ENCODE measurements at places on chromosomes 7 and 10.

DNA sequence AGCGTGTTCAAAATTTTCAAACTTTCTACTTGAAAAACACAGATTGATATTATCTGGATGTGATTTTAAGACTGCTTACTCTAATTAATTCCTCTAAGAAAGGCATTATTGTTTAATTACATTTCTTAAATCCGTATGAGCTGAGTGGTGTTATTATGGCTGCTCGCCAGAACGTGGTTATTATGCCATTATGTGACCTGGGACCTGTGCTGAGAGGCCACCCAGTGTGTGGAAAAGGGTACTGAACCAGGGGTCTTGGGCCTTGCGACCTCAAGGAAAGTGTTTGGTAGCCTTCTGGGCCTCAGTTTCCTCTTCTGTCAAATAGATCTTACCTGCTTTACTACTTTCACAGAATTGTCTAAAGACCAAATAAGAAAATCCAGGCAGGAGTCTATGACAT lies 15.4 kb downstream of the LGI1 start:
- DNase-seq, result no peak

DNA sequence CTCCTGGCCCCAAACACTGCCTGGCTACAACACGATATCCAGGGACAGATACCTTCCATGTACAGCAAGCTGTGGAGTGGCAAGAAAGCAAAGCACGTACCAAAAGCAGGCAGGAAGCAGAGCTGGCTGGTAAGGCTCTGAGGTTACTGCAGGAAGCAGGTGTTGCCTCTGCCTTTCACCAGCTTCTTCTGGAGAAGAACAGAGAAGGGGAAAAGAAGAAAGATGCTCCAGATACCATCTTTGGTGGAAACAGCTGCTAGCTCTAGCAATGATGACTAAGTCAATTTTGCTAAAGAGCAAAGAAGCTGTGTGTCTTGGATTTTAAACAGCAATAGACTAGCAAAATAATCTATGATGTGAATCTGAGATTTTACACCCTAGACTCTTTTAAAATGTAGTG lies 34.9 kb upstream of the PRSS1 start:
- DNase-seq, result no peak

DNA sequence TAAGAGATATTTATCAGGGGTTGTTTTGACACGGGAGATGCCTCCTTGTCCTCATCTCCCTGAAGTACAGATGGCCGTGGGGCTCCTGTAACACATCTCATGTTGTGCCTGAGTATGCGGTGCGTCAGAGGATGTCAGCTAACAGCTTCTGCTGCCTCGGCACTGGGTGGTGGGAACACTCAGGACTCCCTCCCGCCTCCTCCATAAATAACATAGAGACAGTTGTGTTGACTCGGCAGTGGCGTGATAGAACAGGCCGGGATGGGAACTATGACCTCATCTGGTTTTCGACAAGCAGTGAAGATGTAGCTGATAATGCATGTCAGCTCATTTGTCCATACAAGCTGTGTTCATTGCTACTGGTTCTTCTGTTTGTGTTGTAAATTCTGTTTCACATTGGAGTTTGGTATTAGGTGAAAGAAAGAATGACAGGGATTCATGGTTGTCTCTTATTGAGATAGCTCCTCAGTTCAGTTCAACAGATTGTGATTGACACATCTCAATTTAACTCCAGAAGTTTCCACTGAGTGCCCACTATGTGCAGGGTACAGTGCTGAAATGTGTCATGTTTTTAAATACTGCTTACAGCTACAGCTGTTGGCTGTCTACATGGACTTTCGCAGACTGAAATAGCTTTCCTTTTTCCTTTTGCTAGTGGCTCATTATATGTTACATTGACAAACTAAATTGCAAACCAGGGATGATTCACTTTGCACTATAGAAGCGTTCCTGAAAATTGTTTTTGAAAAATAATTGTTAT lies 87.4 kb downstream of the CHN2 start:
- no peak for DNase-seq

DNA sequence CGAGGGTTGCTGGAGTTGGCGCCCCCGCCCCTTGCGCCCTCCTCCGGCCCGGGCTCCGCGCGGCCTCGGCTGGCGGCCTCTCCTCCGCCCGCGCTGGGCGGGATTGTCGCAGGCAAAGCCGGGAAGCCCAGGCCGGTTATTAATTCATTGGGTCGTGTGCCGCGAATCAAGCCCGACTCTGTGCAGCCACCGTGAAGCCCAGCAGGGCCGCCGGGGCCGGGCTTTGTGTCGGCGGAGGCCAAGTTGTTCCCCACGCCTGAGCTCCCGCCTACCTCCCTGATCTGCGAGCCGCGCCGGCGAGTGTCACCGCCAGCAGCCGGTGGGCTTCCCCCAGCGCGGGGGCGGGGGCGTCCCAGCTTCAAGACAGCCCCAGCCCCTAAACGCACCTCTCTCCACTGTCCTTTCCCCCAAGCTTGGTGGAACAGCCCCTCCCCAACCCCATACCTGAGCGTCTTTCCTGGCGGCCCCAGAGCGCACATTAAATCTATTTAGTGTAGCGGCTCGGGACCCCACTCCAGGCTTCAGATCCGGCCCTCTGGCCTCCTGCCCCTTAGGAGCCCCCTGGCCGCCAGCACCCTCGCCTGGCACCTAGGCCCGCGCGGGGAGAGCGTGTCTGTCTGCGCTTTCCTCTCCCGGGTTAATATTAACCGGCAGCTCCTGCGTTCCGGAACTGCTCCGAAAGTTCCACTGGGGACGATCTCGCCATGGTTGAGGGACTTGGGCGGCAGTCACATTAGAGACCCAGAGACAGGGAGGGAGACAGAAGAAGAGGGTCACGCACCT lies 3.5 kb downstream of the SHH start:
- DNase-seq, result no peak

- DNase-seq, result no peak
These were observed 292.0 kb upstream of the FZD8 start for GRCh38 chr10:35933940-35934641.

DNA sequence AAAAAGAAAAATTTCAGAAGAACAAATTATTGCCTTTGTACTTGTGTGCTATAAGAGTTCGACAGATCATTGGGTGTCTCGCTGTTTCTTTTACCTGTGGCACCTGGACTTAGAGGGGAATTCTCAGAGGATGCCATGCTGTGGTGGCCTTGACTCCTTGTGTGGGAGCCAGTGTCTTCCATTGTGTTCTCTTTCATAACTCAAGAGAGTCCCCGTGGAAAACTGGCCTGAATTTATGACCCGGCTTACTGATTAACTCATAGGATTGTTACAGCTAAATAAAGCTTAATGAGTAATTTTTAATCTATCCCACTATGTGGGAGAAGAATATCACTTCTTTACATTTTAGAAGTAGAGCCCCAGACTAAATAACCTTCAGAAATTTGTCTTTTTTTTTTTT lies 54.5 kb downstream of the UBE3C start:
- no peak for DNase-seq

- no peak for DNase-seq
These were observed 145.6 kb downstream of the ZNF248 start for GRCh38 chr10:37711617-37712488.

DNA sequence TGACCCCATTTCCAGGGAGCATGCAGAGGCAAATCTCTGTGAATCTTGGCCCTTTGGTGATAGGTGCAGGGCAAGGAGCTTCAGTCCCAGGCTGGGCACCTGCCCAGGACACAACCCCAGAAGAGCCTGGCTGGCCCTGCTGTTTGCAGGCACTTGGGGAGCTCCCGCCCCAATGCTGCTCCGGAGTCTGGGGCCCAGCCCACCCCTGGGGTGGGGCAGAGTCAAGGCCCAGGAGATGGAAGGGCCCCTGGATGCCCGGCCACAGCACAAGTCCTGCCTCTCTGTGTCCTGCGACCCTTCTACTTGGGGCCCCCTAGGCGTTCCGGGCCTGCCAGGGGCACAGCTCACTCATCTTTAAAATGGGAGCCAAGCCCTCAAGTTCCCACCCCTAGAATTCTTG lies 24.7 kb downstream of the PDGFA start:
- DNase-seq, result no peak

GRCh38 chr7:108002726-108003598 lies at the start of gene LAMB1:
Gene LAMB1, minus strand, starts transcription at chr7:108003161. Its CDS starts 276 bp downstream, at chr7:108002885.
- no peak for DNase-seq

GRCh38 chr10:12892924-12893323 lies 108.6 kb downstream of the CCDC3 start:
- DNase-seq, result no peak

GRCh38 chr10:20984662-20985061 lies 87.6 kb upstream of the NEBL start:
- no peak for DNase-seq

GRCh38 chr10:32379318-32379949 lies 32.5 kb upstream of the EPC1 start:
- no peak for DNase-seq

- DNase-seq, result no peak
These were observed 47.0 kb upstream of the ZNF107 start for GRCh38 chr7:64618785-64619456.

DNA sequence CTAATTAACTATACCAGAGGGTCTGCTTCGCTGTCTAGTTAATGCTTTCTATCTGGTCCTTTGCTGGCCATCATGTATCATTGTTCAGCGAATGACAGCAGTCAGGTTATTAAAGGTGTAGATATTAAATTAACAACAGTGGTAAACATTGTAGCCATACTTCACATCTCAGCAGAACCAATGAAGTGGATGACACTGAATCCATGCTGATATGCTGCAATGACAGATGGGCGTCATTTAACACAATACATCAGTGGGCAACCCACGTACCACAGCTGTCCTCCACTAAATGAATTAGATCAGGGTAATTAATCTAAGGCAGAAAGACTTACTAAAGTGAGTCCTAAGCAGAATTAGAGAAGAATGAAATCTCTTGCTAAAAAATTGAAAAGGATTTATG lies 767.2 kb downstream of the NXPH1 start:
- DNase-seq, result no peak

GRCh38 chr7:130595986-130596385 lies 72.6 kb downstream of the COPG2 start:
- DNase-seq, result no peak

- no peak for DNase-seq
These were observed 160.6 kb downstream of the ST7 start for GRCh38 chr7:117113871-117114270.

- DNase-seq, result no peak
These were observed 43.8 kb upstream of the SEMA3D start for GRCh38 chr7:85230623-85231022.

DNA sequence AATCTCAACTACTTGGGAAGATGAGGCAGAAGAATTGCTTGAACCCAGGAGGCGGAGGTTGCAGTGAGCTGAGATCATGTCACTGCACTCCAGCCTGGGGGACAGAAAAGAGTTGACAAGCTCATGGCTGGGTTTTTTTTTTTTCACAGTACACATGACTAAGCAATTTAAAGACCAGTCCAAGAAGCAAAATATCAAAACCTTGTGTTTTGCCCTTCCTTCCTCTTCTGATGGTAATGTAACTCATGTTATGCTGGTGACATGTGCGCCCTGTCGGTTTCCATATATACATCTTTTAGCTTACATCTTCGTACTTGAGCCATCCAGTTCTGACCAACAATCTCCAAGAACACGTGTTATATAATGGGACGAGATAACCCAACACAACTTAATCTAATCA lies 237.7 kb upstream of the PLXDC2 start:
- no peak for DNase-seq

GRCh38 chr7:1752111-1752510 lies 82.0 kb downstream of the ELFN1 start:
- DNase-seq, result no peak

DNA sequence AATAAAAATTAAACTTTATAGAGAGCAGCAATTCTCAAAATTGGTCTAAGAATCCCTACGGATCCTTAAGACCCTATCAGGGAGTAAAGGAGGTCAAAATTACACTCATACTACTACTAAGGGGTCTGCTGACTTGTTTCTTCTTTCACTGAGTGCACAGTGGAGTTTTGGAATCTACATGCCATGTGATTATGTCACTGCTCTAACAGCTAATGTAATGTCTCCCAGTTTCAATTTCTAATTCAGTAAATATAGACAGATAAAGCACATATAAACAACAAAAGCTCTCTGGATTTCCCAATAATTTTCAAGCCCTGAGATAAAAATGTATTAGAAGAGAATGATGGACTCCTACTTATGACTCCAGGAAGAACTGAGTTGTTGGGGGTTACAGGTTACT lies 74.6 kb downstream of the WAPL start:
- DNase-seq, result no peak

GRCh38 chr7:91302794-91303193 lies 38.6 kb downstream of the FZD1 start:
- no peak for DNase-seq

GRCh38 chr7:84941936-84942335 lies 244.9 kb downstream of the SEMA3D start:
- DNase-seq, result no peak

- no peak for DNase-seq
These were observed 627.4 kb downstream of the REEP3 start for GRCh38 chr10:64148607-64149006.

DNA sequence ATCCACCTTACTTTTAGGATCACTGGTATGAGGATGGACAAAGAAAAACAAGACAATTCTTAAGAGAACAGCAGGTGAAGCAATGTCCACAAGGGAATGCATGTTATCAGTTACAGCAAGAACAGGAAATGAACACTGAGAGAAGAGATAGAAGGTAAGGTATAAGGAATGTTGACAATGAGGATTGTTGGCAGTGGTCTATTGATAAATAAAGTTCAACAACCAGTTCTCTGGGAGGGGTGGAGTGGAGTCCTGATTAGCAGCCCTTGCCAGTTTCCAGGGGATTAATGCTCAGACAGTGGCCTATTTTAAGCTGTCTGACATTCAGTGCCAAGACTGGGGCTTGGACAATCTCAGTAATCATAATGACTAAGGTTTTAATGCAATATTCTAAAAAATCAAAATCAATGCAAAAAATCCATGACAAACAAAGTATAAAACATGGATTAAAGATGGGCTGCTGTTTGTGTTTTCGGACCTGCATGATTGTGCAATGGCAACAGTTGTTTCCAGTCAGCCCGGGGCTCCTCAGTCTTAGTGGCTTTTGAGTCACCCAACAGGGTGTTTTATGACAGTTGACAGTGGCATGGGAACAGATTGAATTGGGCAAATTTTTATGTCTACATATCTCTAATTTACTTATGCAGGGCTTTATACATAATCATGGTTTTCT lies 13.8 kb upstream of the AKR1B1 start:
- no peak for DNase-seq

GRCh38 chr7:2638224-2638991 lies 6.6 kb downstream of the TTYH3 start:
- no peak for DNase-seq

DNA sequence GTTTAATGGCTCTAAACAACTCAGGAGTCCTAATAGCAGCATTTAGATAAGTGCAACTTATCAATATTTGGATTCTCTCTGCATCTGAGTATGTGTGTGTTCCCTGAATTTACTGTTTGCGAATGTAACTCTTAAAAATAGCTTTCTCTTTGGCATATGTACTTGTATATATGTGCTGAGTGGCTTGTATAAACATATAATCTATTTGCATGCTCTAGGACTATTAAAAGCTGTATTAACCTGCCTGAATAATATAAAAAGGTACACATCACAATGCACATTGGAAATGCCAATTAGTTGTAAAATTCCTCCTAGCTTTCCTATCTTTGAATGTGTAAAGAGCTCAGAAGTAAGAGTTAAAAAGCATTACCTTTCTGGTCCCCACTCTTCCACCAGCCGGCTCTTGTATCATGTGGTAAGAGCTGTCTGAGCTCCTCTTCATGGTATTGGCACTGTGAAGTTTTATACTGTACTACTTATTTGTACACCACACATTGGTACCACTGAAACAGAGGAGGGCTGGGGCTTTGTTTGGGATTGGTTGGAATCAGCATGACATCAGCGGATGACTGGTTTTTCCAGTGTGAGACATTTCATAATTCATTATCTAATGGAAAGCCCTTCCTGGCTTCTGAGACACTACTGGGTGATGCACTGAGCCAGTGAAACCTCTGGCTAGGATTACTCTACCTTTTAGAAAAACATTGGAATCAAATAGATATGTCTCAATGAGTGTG lies at the start of gene INHBA:
TSS of gene INHBA (minus strand) at position 456 of the 737 bp plus-strand sequence. CDS start 2,716 bp downstream, outside the sequence.
- no peak for DNase-seq

Data from activated gamma-delta T cell (primary cell).